Stimulated activated CD8-positive, alpha-beta memory T cell treated with anti-CD3 and anti-CD28 coated beads, Interleukin-2, amount 100 ng/mL, for 1 hour (primary cell): ENCODE measurements at places on chromosomes 6 and 20.

GRCh38 chr20:297925-298775 is 780 bp downstream of the ZCCHC3 start:
- DNase-seq: no peak

DNA sequence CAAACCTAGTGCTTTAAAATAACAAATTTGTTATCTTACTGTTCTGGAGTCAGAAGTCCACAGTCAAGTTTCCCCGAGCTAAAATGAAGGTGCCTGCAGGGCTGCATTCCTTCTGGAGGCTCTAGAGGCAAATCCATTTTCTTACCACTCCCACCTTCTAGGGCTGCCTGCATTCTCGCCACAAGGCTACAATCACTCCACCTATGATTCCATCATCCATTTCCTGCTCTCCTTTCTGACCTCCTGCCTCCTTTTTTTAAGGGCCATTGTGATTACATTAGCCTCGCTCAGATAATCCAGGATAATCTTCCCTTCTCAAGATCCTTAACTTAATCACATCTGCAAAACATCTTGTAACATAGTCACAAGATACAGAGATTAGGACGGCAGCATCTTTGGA is 42.4 kb upstream of the SIRT5 start:
- DNase-seq: no peak

GRCh38 chr6:93391965-93392364 is 27.4 kb downstream of the EPHA7 start:
- DNase-seq: no peak

GRCh38 chr6:2732503-2733089 is 18.1 kb downstream of the MYLK4 start:
- DNase-seq: no peak

DNA sequence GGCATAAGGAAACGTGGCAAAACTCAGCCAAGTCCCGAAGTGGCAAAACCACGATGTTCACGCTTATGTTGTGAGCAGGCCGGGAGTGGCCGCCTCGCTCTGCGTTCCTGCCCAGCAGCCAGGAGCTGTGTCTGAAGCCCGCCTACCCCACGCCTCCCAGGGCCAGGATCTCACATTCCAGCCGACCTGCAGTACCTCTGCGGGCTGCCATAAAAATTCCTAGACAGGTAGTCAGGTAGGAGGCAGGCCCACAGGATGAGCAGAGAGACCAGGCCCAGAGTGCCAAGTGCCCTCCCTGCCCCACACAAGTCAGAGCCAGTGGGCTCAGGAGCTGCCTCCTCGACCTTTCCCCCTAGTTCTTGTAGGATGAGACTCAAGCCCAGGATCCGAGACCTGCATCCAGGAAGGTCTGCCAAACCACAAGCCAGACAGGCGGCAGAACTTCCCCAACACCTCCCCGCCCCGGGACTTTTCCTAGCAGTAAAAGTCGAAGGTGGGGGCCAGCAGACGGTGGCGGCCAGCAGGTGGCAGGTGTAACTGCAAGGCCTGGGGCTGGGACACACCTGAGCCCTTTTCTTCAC is 16.7 kb downstream of the PMEPA1 start:
- no peak for DNase-seq

- no peak for DNase-seq
Measured at GRCh38 chr6:158457131-158457530, 102.8 kb upstream of the TMEM181 start.

GRCh38 chr6:366389-367297 is 24.9 kb upstream of the IRF4 start:
- no peak for DNase-seq

- no peak for DNase-seq
Measured at GRCh38 chr20:38979842-38980241, 17.7 kb downstream of the DHX35 start.

DNA sequence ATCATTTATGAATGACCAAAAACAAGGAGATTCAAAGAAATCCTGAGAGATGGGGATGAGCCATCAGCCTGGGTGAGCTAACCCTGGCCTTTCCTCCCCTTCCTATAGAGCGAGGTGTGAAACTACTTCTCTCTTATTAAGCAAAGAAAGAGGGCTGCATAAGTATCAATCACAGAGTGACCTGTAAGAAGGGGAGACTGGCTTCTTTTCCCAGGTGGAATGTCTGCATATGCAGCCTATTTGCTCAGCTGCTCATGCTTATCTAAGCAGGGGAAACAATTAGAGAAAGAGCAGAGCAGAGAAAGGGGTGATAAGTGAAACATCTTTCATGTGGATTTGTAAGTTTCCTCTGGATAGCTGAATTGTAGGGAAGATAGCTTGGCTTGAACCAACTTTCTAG is 160.0 kb downstream of the PKHD1 start:
- DNase-seq: no peak

DNA sequence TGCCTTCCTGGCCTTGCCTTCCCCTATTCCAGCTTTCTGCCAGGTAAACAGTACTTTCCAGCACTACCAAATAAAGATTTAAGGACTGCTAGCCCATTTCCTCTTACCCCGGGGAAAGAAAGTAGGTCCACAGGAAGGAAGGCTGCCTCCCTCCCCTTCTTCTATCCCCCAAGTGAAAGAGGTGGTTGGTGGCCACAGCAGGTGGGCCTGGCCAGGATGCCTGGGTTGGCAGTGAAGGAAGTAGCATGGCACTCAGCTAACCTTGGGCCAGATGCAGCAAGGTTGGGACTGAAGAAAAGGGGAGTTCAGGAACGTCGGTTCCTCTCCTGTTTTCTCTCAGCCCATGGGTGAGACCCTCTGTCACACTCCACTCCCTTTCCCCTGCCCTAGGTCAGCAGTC is 8.9 kb downstream of the NFKBIL1 start:
- DNase-seq: no peak

- DNase-seq: no peak
Measured at GRCh38 chr20:60255415-60255814, 297.2 kb downstream of the CDH26 start.

GRCh38 chr6:169779896-169780295 is 28.5 kb downstream of the ERMARD start:
- DNase-seq: no peak

- DNase-seq: no peak
Measured at GRCh38 chr6:126127659-126128058, 141.3 kb downstream of the TRMT11 start.
